Neuronal stem cell (in vitro differentiated cells): ENCODE measurements at places on chromosomes 2 and 18.
A peak's percentile ranks its signal among the peaks of the same experiment; 100 is the strongest.

- no peak for DNase-seq
These were observed 99.8 kb upstream of the FZD7 start for GRCh38 chr2:201933792-201934237.

DNA sequence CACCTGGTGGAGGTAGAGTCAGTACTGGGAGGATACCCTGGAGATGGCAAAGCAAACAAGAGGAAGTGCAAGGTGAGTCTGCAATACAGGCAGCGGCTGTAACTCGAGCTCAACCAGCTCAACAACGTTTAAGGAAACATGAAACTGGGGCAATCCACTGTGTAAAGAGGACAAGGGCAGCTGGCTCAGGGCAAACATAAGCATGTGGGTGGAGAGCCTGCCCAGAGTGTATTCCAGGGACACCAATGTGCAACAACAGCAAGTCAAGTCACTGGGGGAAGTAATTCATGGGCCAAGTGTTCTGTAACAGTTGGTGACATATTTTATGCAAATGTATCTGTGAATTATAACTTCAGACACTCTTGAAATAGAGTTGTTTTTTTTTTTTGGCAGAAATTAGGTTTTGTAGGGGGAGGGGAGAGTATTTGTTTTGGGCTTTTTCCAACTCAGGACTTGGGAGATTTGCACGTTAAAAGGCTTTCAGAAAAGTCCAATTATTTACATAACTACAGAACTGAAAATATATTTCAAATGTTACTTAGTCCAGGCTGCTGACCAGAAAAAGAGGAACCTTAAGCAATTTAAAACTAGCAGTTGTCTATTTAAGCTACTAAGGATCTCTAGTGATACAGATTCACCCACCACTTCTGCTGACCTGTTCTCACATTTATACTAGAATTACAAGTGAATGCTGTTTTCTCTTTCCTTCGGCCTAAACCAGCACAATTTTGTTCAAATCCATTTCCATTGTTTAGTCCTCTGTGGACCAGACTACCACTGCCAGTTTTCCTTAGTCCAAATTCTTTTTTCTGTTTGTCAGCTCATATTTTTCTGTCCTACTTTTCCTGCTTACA, 18.6 kb downstream of the NRXN1 start:
- DNase-seq = peak; percentile 8

GRCh38 chr2:188869550-188869949, 104.6 kb upstream of the COL3A1 start:
- DNase-seq = no peak

GRCh38 chr2:5725794-5726463, 33.7 kb downstream of the SOX11 start:
- peak; percentile 91 for DNase-seq

DNA sequence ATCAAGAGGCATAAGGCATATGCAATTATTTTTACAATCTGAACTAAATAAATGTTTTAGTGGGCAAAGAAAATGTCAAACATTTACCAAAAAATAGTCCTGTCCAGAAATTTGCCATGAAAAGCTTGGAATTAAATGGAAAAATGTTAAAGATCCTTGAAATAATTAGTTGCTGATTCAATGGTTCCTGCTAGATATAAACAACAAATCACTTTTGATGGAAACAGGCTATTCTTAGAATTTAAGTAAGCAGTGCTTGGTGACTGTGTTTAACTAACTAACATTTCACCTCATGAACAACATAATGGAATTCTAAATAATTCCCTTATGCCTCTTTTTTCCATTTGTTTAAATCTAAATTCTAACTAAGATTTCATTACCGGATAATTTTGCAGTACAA, 3.9 kb downstream of the RND3 start:
- no peak for DNase-seq

- DNase-seq = no peak
These were observed at the start of gene BCL11A for GRCh38 chr2:60553495-60554073. Gene BCL11A, minus strand, starts transcription at chr2:60553654. Its CDS starts 384 bp downstream, at chr2:60553270.

- DNase-seq = peak; percentile 48
These were observed 52.2 kb upstream of the KCNH7 start for GRCh38 chr2:162890690-162891311.

DNA sequence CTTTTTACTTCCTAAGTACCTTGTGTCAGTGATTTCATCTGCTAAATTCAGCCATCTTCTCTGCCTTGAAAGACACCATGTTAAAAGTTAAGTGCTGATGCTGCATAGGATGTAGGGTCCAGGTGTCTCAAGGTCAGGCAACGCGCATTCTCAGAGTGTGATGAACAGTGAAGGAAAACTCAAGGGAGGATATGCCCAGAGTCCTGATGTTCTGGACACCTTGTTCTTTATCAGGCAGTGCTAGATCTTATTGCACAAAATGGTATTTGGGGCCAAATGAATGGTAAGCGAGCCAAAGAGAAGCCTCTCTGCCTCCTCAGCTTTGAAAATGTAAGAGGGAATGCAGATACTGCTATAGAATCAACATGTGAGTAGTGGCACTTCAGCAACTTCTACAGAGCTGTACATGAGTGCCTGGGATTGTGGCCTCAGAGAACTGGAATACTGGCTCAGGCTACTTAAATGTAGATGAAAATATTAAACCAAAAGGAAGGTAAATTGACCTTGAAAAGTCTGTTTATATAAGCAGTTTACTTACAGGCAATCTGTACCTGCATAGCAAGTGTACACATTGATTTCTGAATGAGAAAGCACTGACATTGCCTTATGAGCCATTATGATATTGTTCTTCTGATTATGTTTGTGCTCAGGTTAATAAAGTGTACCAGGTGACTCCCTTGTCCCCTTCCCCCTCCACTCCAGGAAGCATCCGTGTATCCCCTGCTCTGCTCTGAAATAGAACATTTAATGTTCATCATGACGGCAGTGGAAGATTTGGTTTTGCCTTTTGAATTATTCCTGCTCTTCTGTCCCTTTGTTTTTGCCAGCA, 86.7 kb upstream of the RANBP2 start:
- DNase-seq = no peak

GRCh38 chr2:641872-642815, 35.1 kb downstream of the TMEM18 start:
- DNase-seq = no peak

DNA sequence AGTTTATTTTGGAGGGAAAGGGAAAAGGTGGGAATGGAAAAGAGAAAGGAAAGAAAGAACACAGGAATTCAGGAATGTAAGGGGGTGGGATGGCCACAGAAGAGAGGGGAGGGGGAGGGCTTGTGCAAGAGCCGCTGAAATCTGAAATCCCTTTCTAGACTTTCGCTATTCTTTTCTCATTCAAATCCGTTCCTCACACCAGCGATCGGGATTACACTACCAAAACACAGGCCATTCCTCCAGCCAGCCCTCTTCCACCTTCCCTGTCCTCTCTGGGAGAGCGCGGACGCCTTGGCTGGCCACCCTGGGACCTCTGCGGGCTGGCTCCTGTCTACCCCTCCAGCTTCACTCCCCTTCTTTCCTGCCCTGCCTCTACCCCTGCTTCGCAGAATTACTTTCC, 102.3 kb downstream of the CDCA7 start:
- no peak for DNase-seq

DNA sequence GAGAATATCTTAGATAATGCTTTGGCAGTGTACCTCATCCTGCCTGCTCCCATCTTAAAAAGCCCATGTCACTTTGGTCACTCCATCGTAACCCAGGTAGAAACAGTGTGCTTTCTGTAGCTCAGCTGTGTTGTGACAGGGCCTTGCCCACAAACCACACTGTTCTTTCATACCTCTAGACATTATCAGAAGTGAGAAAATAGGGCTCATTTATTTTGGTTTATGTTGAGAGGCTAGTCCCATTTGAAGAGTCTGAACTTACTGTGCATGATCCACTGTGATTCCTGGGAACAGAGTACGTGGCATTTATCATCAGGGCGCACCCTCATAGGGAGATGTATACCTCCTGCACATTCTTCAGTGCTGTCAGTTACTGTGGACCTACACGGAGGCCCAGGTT, 69.7 kb downstream of the FEZ2 start:
- no peak for DNase-seq

GRCh38 chr2:233418761-233419546, 64.7 kb downstream of the DGKD start:
- DNase-seq = no peak

- peak; percentile 35 for DNase-seq
These were observed 86.3 kb upstream of the NPAS2 start for GRCh38 chr2:100733391-100734187.

GRCh38 chr2:9779596-9780264, 63.5 kb upstream of the TAF1B start:
- no peak for DNase-seq
